Right ventricle myocardium inferior (tissue), 1 donor: ENCODE measurements at places on chromosomes 11 and 22.
A peak's percentile ranks its signal among the peaks of the same experiment; 100 is the strongest.

- DNase-seq: no peak
These were observed 98.1 kb upstream of the NECTIN1 start for GRCh38 chr11:119827113-119827512.

DNA sequence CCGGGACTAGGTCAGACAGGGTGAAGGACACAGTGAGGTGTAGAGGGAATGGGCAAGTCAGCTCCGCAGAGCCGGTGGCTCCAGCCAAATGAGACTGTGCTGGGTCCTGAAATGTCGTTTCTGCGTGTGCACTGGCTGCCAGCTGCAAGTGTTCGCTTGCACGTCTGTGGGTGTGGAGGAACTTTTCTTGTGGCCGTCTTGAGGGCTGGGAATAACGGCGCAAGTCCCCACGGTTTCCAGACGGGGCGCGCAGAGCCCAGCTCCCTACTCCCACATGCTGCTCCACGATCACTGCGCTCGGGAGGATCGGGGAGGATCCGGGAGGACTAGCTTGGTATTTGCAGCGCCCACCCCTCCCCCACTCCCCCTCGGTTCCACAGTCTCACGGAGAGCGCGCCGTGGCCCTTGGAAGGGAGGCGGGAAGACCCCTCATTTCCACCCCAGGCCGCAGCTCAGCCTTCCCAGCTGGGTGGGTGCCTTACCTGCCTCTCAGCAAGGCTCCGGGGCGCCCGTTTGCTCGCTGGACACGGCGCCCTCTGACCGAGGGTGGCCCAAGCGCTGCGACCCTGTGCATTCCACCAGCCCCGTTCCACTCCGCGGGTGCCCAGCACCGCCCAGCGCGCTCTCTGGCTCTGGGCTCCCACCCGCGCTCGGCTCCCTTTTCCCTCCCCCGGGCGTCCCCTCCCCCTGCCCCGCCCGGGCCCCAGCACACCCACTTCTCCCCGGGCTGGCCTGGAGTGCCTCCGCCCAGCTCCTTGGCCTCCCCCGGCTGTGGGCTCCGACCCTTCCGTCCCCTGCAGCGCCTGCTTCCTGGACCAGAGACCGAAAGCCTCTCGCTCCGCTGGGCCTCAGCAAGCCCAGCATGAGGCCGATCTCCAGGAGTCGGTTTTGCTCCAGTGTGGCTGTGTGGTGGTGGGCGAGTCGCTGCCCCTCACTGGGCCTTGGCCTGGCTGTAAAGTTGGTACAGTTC is at the start of gene KCNE3:
Gene KCNE3, minus strand, starts transcription at position 634 of the 970 bp plus-strand sequence. CDS start 9,986 bp downstream, outside the sequence.
- DNase-seq: peak; percentile 81

GRCh38 chr11:6988506-6988905 is 31.6 kb downstream of the ZNF214 start:
- DNase-seq: no peak

DNA sequence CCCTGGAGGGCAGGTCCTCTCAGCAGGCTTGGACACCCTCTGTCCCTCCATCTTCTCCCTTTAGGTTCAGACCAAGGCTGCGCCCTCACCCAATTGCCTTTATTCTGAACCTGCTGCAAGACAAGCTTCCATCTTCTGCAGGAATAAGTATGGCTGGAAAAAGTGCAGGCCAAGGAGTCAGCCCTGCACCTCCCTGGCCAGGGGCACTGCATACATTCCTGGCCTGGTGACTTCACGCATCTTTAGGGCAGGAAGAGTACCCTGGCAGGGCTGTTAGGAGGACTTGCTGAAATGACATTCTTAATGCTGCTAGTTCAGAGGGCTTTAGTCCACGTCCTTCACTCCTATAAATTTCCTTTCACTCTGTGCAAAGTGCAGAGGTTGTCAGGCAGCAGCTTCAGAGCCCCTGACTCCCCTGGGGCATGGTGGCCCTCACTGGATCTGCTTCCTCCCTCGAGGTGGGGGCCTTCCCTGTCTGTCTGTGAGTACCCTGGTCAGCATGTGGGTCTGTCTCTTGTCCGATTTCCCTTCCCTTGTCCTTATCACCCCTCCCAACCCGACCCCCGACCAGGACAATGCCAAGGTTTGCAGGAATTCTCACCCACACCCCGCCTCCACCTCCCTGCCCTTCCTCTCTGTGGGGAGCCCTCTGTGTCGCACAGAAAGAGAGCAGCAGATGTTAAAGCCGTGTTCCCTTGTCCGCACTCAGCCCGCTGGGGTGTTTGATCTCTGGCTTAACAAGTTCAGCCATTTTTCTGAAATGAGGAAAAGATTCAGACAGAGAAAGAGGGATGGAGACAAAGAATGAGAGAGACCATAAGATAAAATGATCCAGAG is 124.5 kb upstream of the SYT13 start:
- DNase-seq: no peak

GRCh38 chr11:6553634-6554033 is 49.8 kb downstream of the RRP8 start:
- DNase-seq: no peak

DNA sequence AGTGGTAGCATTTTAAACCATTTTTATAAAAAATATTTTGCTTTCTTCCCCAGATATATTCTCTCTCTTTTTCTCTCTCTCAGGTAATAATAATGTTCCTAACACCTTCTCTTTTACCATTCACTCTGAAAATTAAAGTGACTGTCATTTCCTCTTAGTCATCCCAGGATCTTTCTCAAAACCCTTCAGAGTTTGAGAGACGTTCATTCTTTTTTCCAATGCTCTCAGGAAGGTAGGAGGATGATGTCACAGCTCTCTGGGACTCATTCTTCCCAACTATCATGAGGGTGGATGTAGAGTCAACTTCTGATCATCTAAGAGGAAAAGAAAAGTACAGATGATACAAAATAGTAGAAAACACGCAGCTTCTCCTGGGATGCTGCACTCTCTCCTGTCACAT is 60.2 kb upstream of the CRTAM start:
- no peak for DNase-seq

GRCh38 chr11:116110356-116110755 is 606.1 kb upstream of the CADM1 start:
- no peak for DNase-seq

DNA sequence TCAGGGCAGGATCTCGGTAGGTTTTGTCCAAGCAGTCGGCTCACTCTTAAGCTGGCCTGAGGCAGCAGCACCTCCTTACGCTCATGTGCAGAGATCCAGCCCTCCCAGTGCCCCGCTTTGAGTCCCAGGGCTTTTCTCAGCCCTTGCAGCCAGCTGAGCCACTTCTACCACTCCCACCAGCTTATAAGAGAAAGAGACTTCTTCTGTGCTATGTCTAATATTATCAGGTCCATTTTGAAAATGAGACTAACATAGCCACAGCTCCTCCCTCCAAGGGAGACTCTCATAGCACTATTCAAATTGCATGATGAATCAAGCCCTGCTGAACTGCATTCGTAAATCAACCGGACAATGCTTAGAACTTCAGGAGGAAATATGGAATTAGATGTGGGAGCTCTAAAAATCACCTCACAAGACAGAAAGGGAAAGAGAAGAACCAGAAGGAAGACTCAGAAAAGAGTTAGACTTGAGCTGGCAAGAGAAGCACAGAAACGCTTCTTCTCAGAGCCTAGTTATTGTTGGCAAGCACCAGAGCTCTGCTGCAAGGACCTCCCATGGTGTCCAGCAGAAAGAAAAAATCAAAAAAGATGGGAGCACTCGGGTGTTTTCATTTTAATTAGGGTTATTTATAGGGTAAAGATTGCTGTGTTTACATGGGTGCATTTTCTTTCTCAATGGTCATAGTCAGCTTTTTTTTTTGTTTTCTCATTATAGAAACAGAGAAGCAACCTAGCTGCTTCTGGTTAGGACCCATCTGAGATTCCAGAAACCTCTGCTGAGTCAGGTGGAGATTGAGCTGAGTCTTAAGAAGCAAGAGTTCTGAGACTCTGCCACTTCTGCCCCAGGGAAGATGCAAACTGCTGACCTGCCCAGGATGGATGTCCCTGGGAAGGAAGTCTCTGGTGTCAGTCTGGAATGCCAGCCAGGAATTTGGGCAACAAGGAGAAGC is 181.4 kb downstream of the ETS1 start:
- DNase-seq: no peak

GRCh38 chr11:117345039-117345438 is 17.4 kb downstream of the CEP164 start:
- no peak for DNase-seq

DNA sequence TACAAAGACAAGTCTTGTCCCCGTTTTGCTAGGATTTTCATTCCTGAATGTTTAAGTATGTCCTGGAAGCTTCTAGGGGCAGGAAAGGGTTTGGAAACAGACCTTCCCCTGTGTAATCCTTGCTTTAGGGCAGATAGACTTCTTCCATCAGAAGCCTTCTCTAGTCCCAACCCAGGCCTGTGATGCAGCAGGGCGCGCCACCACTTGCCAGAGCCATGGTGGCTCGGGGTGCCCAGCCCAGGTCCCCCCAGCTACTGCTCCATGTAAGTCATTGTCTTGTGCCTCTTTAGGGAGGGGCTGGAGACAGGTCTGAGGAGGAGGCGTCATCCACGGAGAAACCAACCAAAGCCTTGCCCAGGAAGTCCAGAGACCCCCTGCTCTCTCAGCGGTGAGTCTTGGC is 4.3 kb downstream of the NOL12 start:
- no peak for DNase-seq

- DNase-seq: no peak
These were observed 13.7 kb downstream of the RNF141 start for GRCh38 chr11:10526974-10527918.

GRCh38 chr22:27985323-27986275 is 66.5 kb upstream of the PITPNB start:
- no peak for DNase-seq

DNA sequence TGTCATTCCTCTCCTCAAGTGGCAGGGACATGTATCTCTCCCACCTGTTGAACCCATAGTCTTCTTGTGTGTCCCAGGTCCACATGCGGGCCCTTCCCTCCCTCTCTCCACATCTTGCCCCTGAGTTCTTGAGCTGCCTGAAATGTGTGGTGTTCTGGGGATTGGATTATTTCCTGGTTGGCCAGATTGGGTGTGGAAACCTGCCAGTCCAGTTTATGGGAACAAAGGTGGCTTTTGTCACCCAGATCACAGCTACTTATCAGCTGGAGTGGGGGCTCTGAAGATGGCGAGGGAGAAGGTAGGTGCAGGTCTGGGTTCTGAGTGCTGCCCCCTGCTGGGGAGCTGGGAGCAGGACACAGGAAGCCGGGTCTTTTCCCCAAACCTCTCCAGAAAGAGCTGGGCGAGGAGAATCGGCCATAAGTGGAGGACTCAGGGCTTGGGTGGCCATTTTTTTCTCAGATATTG is 14.2 kb downstream of the DTX4 start:
- DNase-seq: no peak

GRCh38 chr11:7281079-7281478 is 29.4 kb downstream of the SYT9 start:
- no peak for DNase-seq

GRCh38 chr11:72871119-72871518 is 56.9 kb downstream of the ATG16L2 start:
- no peak for DNase-seq

GRCh38 chr22:17303840-17304779 is 65.2 kb upstream of the CECR2 start:
- no peak for DNase-seq

DNA sequence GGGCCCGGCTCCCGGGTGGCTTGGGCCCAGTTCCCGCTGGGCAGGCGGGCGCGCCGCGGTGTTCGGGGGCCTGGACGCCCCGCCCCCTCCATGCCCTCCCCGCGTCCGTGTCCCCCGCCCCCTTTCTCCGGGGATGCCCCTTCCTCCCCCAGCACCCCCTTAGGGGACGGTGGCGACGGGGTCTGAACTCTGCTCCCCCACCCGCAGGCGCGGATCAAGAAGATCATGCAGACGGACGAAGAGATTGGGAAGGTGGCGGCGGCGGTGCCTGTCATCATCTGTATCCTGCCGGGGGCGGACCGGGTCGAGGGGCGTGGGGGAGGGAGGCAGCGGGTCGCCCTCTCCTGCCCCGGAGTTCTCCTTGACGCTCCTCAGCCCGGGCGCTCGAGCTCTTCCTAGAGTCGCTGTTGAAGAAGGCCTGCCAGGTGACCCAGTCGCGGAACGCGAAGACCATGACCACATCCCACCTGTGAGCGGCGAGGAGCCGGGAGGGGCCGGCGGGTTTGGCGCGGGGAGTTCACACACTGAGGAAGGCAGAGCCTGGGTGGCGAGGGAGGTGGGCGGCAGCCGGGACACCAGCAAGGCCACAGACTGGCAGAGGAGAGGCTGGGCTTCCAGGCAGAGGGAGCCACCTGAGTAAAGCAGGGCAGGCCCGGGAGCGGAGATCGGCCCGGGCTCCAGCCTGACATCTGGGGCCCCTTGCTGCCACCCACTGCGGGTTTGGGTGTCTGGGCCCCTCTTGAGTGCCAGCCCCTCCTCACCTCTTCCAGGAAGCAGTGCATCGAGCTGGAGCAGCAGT is 546 bp downstream of the DRAP1 start:
- DNase-seq: peak; percentile 79

DNA sequence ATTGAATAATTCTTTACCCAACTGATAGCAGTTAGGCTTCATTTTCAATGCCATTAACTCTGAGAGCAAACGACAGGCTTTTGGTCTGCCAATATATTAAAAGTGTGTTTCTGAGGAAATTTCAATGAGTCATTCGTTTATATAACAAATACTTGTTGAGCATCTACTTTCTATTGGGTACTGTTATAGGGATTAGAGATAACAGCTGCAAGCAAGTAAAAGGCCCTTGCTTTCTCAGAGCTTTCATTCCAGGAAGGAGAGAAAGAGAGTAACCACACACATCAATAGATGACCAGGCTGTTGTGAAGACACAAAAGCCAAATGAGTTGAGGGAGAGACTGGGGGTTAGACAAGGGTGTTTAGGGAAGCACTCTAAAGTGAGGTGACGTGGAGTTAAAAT is 35.7 kb downstream of the CD44 start:
- no peak for DNase-seq

GRCh38 chr11:16326679-16327297 is 29.6 kb downstream of the SOX6 start:
- DNase-seq: no peak

DNA sequence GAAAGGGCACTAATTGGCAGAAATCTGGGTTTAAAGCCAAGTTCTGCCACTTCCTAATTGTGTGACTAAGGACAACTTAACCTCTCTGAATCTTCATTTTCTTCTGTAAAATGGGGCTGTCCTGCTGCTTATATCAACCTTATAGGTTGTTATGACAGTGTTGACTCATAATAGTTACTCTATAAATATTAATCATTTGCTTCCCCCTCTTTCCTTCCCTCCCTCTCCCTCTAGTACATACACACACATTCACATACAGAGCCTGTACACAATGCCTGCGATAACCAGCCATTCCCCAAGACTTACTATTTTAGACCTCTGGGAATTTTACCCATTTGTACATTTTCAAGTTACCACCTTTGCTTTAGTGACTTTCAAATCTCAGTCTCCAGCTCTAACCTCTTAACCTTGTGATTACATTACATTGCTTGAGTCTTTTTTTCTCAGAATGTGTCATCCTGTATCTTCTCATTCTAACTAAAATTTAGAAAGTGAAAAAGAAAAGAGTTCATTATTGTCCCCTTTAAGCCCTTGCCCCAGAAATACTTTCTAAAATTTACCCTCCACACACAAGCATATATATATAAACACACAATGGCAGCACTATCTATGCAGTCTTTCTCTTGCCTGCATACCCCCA is 31.9 kb downstream of the GDPD4 start:
- no peak for DNase-seq

- DNase-seq: peak; percentile 91
These were observed 62.5 kb upstream of the PPARA start for GRCh38 chr22:46087816-46088277.

GRCh38 chr11:59272771-59273372 is 60.1 kb upstream of the MPEG1 start:
- no peak for DNase-seq

- DNase-seq: no peak
These were observed 169.7 kb downstream of the ST3GAL4 start for GRCh38 chr11:126525216-126525615.

GRCh38 chr11:10139656-10140055 is 154.4 kb downstream of the SBF2 start:
- DNase-seq: no peak

GRCh38 chr11:1827095-1827813 is 7.5 kb upstream of the SYT8 start:
- DNase-seq: no peak
